Adrenal gland (tissue), 19 donors: ENCODE measurements at places on chromosomes 12 and 14.

DNA sequence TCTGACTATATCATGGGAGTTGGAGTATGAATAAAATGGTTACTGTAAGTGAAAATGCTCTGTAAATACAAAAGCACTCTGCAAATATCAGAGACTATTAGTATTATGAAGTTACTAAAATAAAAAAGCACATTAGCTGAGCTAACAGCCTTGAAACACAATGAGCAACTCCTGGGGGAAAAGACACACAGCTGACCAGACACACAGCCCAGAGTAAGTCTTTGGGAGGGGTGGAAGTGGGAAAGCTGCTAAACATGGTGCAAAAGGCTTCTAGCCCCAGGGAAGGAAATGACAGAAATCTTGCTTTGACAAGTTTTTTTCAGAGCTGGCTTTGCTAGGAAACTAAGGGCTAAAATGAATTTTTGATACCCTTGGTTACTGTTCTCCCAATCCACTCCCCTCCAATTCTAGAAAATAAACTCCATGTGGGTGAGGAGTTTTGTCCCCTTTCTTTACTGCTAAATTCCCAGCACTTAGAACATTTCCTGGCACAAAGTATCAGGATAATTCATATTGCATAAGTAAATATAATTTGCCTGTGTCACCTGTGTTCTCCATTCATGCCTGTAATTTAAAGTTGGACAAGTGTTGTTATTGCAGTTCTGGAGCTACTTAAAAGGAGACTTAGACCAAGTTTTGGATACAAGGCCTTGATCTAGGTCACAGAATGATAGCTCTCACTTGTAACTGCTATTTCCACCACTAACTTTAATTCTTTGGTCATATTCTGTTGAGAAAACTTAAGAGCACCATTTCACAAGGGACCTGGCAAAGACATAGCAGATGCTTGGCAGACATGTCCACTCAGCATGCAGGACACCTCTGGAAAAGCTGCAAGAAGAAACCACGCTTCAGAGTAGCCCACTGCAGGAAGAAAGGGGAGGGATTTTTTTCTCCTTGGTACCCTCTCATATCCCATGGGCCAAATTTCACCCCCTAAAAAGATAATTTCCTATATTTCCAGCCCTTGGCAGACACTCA is 19.0 kb upstream of the RAB3IP start:
- DNase-seq = no peak
- no peaks in the 10 kb centered on the region for H3K4me1 ChIP-seq

DNA sequence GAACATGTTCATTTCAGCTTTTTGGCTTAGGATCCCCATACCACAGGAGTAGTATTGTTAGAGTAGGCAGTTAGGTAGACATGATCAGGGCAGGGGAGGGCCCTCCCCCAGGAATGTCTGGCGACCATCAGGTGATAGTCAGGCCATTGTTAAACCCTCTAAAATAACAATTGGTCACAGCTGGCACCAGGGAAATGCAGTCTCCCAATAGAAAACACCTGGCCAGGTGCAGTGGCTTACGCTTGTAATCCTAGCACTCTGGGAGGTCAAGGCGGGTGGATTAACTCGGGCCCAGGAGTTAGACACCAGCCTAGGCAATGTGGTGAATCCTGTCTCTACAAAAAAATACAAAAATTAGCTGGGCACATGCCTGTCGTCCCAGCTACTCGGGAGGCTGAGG is 187.1 kb downstream of the MON2 start:
- no peaks in the 10 kb centered on the region for H3K4me1 ChIP-seq
- no peaks in the 10 kb centered on the region for H3K27me3 ChIP-seq
- H3K27ac ChIP-seq = no peak overlapping the region
- no peaks in the 10 kb centered on the region for H3K36me3 ChIP-seq
- DNase-seq = no peak

DNA sequence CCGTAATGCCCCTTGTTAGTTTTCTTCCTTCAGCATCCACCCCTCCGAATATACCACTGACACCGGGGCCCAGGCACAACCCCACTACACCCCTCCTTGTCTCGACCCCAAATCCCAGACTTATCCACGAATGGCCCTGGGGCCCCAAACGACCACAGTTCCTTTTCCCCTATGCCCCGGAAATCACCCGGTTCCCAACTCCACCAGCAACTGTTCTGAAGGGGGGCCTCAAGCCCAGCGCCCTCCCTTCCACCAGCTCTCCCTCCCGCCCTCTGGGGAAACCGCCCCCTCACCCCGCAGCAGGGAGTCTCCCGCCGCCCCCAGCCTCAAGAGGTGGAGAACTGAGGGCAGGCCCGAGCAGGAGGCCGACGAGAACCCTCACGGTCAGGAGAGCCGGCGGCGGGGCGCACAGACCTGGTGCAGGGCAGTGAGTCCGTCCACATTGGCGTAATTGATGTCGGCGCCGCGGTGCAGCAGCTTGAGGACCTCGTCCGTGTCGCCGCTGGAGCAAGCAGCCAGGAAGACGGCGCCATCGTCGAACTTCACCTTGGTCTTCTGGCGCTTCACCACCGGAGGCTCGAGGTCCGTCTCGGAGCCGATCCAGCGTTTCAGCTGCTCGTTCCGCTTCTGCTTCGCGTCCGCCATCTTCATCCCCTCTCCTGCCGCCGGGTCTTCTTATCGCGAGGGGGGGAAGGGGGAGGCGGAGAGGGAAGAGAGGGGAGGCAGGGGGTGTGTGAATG is 446 bp downstream of the PPP1R12A start:
- H3K27ac ChIP-seq = peak overlapping the region; percentile 88
- H3K4me1 ChIP-seq = peaks cover 39% of the 10 kb centered on the region
- DNase-seq = peak; percentile 46

DNA sequence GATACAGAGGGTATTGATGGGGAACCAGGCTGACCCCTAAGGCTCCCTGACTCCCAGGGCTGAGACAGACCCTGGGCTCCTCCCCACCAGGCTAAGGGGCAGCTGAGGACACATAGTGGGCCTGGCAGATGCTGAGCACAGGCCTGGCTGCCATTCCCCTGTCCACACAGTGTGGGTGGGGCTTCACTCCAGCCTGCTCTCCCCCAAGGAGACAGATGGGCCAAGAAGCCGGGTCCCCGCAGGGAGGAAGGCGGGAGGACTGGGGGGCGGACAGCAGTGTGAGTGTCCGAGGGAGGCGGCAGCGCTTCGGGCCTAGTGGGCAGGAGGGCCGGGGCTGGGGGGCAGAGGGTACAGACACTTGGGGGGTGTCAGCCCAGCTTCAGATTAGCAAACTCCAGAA is 32.0 kb downstream of the RFLNA start:
- H3K27ac ChIP-seq = peak overlapping the region; percentile 1
- H3K4me1 ChIP-seq = no peaks in the 10 kb centered on the region
- H3K4me3 ChIP-seq = no peak overlapping the region
- no peaks in the 10 kb centered on the region for H3K27me3 ChIP-seq

- no peak overlapping the region for H3K27ac ChIP-seq
- DNase-seq = peak; percentile 14
- H3K4me3 ChIP-seq = no peak overlapping the region
- H3K36me3 ChIP-seq = no peaks in the 10 kb centered on the region
- peaks cover 4% of the 10 kb centered on the region for H3K27me3 ChIP-seq
- H3K4me1 ChIP-seq = no peaks in the 10 kb centered on the region
These were observed 91.8 kb downstream of the RGS6 start for GRCh38 chr14:72024043-72024407.

DNA sequence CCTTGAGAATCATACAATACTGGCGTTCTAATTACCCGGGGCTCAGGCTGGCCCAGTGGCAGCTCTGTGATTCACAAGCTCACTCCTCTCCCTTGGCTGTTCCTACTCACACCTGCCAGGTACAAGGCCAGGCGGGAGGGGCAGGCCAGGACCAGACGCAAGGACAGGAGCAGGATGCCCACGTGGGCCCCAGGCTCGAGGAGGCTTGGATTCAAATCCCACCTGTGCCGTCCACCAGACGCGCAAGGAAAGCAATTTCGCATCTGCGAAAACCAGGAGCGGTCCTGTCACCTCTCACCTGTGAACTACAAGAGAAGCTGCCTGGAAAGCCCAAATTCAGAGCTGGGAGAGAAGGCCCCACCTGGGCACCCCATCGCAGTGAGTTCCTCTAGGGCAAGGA is 50.6 kb downstream of the BCL11B start:
- H3K27ac ChIP-seq = no peak overlapping the region
- no peaks in the 10 kb centered on the region for H3K36me3 ChIP-seq
- H3K27me3 ChIP-seq = no peaks in the 10 kb centered on the region
- no peak for DNase-seq
- no peak overlapping the region for H3K4me3 ChIP-seq

GRCh38 chr14:64363265-64363846 is 24.8 kb upstream of the MTHFD1 start:
- no peak overlapping the region for H3K27ac ChIP-seq
- no peaks in the 10 kb centered on the region for H3K27me3 ChIP-seq
- no peak overlapping the region for H3K4me3 ChIP-seq
- H3K36me3 ChIP-seq = no peaks in the 10 kb centered on the region
- H3K4me1 ChIP-seq = no peaks in the 10 kb centered on the region
- DNase-seq = no peak

DNA sequence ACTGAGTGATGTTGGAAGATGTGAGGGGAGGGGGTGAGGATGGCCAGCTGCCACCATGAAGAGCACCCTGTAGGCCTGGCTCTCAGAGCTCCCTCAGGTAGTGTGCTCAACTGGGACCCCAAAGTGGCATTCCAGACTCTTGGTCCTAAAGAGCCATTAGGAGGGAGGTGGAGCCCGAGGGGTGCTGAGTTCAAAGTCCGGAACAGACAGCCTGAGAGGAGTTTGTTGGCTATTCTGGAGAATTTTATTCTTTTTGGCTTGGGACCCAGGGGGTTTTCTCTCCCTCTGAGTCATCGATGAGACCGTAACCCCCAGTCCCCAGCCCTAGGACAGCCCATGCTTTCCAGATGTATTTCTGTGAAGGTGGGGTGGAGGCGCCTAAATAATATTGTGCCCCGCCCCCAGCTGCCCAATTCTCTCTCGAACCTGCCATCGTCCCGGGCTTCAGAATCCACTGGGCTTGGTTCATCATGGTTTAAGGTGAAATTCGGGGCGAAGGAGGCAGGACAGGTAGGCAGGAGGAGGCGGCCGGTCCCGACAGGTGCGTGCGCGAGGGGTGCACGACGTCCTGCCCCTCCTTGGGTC is 690 bp upstream of the RBP5 start:
- H3K27ac ChIP-seq = peak overlapping the region; percentile 55
- peak overlapping the region; percentile 45 for H3K4me3 ChIP-seq
- H3K36me3 ChIP-seq = peaks cover 5% of the 10 kb centered on the region
- peaks cover 20% of the 10 kb centered on the region for H3K4me1 ChIP-seq
